T-helper 1 cell (primary cell): ENCODE measurements at places on chromosomes 2 and 18.

DNA sequence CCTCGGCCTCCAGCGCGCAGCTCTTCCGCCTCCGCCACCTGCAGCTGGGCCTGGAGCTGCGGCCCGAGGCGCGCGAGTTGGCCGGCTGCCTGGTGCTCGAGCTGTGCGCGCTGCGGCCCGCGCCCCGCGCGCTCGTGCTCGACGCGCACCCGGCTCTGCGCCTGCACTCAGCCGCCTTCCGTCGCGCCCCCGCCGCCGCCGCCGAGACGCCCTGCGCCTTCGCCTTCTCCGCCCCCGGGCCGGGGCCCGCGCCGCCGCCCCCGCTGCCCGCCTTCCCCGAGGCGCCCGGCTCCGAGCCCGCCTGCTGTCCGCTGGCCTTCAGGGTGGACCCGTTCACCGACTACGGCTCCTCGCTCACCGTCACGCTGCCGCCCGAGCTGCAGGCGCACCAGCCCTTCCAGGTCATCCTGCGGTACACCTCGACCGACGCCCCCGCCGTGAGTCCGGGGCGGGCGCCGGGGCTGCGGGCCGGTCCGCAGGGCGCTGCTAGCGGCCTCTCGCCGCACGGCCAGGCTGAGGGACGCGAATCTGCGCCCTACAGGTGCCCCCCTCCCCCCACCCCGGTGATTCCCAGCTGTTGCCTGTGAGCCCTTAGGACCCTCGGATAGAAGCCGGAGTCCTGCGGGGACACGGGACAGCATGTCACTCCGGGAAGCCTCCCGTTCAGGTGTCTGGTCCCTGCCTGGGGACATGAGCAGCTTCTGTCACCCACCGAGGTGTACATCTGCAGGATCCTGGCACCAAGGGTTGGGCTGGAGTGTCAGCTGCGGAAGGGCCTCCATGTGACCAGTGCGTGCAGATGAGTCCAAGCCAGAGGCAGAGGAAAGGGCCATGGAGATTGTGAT lies 616 bp downstream of the RNPEPL1 start:
- peak; percentile 43 for DNase-seq

GRCh38 chr18:57281519-57281918 lies 70.8 kb upstream of the ST8SIA3 start:
- no peak for DNase-seq

DNA sequence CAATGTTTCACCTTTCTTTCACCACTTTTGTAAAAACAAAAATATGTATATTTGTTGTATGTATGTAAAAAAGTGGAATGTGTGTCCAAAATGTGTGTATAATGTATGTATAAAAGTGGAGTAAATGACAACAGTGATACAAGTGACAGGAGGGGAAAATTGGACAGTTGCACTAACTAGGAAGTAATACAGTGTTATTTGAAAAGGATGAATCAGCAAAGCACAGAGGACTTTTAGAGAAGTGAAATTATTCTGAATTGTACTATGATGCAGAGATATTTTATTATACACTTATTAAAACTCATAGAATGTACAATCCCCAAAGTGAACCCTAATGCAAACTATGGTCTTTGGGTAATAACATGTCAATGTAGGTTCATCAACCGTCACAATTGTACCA lies 331.3 kb upstream of the CNTNAP5 start:
- no peak for DNase-seq

DNA sequence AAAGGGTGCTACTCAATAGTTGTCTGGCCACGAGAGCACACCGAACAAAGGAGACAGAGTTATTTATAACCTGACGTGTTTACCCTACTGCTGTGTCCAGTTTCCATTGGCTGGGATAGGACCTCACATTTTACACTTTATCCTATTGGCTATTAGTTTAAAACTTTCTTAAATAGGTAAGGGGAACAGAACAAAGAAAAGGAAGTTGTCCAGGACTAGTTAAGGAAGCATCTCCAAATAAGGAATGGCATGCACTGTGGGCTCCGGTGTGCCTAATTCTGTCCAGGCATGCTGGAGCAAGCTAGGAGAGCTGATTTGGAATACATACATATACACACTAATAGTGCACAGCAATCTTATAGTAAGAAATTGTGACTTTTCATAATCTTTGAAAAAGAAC lies 72.2 kb downstream of the CAB39 start:
- DNase-seq = no peak

GRCh38 chr18:8416212-8417019 lies 192.8 kb upstream of the RAB12 start:
- DNase-seq = no peak

GRCh38 chr18:57223144-57223870 lies 76.4 kb downstream of the BOD1L2 start:
- no peak for DNase-seq

DNA sequence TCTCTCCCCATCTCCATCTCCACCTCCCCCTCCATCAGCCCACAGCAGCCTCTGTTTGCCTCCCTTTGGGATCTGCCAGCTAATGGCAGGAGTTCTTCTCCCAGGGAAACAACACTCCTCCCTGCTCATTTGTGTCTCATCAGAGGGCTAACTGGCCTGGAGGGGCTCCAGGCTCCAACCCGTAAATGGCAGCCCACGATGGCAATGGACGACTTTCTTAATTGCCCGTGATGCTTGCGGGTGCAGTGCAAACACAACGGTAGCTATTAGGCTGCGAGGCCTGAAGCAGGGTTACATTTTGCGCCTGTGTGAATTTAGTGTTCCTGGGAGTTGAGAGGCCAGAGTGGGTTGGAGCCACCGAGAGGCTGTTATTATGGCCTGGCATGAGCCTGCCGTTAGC lies 285.1 kb downstream of the TNS1 start:
- no peak for DNase-seq

DNA sequence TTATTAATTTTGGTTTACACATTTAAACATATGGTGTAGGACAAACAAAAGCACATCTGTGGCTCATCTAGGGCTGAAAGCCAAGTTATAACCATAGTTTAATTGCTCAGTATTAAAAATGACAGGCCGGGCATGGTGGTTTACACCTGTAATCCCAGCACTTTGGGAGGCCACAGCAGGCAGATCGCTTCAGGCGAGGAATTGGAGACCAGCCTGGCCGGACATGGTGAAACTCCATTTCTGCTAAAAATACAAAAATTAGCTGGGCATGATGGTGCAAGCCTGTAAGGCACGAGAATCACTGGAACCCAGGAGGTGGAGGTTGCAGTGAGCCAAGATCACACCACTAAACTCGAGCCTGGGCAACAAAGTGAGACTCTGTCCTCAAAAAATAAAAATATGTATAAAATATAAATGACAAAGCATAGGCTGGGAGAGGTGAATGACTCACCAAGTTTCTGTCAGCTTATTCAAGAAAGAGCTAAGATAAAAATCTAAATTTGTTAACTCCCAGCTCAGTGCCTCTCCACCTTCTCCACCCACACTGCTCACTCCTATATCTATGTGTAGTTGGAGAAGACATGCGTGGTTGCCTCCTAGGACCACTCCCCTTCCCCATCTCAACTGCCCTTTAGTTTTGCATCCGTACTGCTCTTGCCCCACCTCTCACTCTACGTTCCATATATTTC lies 79.2 kb upstream of the PID1 start:
- no peak for DNase-seq

DNA sequence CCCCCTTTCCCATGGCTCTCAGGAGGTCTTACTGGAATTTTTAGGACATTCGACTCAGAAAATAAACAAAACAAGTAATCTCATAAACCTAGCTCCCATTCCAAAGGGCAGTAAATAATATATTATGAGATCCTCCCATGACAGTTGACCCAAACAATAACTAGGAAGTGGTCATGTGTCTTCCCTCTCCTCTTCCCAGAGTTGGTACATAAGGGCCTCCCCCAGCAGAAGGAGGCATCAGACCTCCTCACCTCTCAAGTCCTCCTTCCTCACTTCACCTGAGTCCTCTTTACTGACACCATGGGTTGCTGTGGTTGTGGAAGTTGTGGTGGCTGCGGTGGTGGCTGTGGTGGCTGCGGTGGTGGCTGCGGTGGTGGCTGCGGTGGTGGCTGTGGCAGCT lies at the start of gene SCYGR7:
SCYGR7 (plus strand) TSS at position 301 of the 400 bp plus-strand sequence; CDS start at position 301, 0 bp downstream.
- DNase-seq = no peak

- no peak for DNase-seq
Measured at GRCh38 chr2:140643761-140644187, 1487.0 kb downstream of the LRP1B start.

DNA sequence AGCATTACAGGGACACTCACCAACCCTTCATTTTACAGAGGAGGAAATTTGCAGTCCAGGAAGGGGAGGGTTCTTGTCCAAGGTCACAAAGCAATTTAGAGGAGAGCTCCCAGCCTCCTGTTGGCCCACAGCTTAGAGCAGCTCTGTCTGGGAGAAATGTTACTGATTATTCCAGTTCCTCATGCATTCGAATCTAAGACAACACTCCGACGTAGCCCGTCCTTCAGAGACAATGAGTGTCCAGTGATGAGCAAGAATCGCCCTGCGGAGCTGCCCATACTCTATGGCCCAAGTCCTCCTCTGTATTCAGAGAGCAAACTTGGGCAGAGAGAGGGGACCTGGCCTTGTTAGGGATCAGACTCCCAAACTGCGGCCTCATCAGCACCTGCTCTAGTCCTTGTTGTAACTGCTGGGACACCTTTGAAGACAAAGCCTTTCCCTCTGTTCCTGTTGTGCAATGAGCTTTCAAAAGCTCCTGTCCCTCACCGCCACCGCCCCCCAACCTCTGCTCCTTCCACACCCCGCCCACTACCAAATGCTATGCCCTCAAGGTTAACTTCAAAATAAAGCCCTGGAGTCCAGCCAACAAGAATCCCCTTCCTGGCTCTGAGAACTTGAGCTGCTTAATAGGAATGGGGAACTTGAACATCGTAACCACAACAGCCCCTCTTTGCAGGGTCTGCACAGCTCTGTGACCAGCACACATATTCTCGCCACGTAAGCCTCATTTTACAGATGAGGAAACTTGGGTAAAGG lies 234.8 kb upstream of the SMAD2 start:
- no peak for DNase-seq

DNA sequence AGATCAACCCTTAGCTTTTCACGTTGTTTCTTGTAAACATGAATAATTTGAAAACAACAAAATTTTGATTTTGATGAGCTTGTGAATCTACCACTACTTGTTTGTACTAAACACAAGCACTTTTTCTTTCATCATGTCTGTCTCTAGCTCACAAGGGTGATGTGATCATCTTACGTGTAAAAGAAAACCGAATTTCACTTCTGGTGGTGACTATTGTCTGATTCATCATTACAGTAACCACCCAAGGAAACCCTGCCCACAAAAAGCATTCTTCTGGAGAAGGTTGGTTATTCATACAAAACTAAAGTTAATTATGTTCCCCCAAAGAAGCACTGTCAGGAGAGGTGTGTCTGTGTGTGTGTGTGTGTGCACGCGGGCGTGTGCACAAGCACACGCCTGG lies 285.4 kb downstream of the ZNF516 start:
- DNase-seq = no peak

GRCh38 chr18:52636536-52636935 lies 296.5 kb downstream of the DCC start:
- DNase-seq = no peak

GRCh38 chr18:12376034-12376753 lies 833 bp downstream of the AFG3L2 start:
- no peak for DNase-seq

GRCh38 chr18:77118256-77119090 lies 14.1 kb downstream of the MBP start:
- DNase-seq = no peak

DNA sequence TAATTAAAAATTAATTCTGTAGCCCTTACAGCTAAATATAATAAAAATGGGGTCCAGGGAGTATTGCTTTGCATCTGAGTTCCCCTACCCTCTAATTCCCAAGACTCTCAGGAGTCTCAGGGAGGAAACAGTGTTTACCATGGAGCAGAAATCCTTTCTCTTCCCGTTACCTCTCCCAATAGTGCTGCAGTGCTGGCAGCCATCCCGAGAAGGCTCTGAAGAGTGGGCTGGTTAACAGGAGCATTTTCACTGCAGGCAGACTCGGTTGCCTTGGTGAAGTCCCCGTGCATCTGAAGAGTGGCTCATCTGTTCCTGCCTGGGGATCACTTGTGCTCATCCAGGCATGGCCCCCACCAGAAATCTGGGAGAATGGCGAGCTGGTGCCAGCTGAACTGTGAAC lies 41.8 kb upstream of the TMEM178A start:
- DNase-seq = no peak
